Vagina (tissue), 2 donors: ENCODE measurements at places on chromosomes 1 and 21. TPM values are rescaled to one million over a fixed set of nuclear protein-coding genes. Genes with fewer than 3 reads are reported as not detected.

Gene TMEM167B
- 17.2 TPM for total RNA-seq

Gene OR2T11
- total RNA-seq, result not detected

Gene SYCP1
- total RNA-seq, result not detected

Gene CSMD2
- total RNA-seq, result 0.25 TPM

Gene DISC1
- 12.3 TPM for total RNA-seq

Gene DEPDC1
- total RNA-seq, result 1.7 TPM

Gene S100A2
- 470 TPM for total RNA-seq

Gene ZBTB8A
- 10.1 TPM for total RNA-seq

Gene PSEN2
- 22.1 TPM for total RNA-seq

Gene CAMSAP2
- 30.0 TPM for total RNA-seq

Gene ESRRG
- 0.98 TPM for total RNA-seq

Gene MTFR1L
- 55.7 TPM for total RNA-seq

Gene RAD54L
- 8.1 TPM for total RNA-seq

Gene ATP1A4
- not detected for total RNA-seq

Gene ELOA
- 25.5 TPM for total RNA-seq

Gene MAP1LC3C
- total RNA-seq, result 1.2 TPM

Gene LPAR3
- 18.7 TPM for total RNA-seq

Gene MATN1
- 0.49 TPM for total RNA-seq

Gene ANKRD65
- total RNA-seq, result 3.2 TPM

Gene OLFML3
- 108 TPM for total RNA-seq

Gene APCS
- total RNA-seq, result not detected

Gene MAEL
- not detected for total RNA-seq

Gene OR4F29
- not detected for total RNA-seq

Gene FALEC
- total RNA-seq, result not detected

Gene MYCL
- total RNA-seq, result 17.2 TPM

Gene BARHL2
- not detected for total RNA-seq

Gene APP
- 315 TPM for total RNA-seq

Gene RER1
- 49.6 TPM for total RNA-seq

Gene PROK1
- 7.4 TPM for total RNA-seq

Gene AKR7A2
- 63.8 TPM for total RNA-seq

Gene MNDA
- 3.2 TPM for total RNA-seq

Gene SH2D2A
- 4.9 TPM for total RNA-seq

Gene FMOD
- 80.3 TPM for total RNA-seq
